ENCODE measurements at places on chromosomes 6 and 20. TPM values are rescaled to one million over a fixed set of nuclear protein-coding genes. Genes with fewer than 3 reads are reported as not detected.
A peak's percentile ranks its signal among the peaks of the same experiment; 100 is the strongest.

GRCh38 chr6:126180585-126180984 is 159.3 kb upstream of the CENPW start:
- no peak for DNase-seq

DNA sequence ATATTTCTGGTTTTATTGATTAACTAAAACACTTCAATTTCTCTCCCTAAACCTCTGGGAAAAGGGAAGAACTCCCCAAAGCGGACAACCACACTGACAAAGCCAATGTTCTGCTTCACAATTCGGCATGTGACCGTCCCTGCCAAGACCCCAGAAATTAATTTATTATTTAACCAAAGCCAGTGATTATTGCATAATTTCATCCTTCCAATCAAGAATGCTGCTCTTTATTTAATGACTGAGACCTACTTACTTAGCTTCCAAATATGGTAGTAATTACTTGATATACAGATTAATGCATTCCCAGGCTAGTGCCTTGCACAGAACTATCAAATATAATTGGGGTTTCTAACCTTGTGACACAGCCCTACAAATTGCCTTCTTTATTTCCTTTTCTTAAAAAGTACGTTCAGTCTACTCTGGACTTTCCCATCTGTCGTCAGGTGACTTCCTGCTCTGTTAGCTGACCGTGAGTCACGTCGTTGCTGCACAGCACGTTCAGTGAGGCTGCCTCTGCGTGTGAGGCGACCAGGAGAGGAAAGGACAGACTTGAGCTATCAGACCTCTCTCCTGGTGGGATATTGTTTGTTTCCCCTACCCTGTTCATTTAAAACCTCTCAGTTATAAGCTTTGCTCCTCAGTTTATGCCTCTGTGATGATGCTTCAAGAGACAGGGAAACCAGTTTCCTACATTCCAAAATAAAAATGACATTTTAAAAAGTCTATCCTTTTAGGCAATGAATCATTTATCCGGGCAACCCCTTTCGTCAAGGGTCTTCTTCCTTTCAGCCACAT is 55.7 kb upstream of the TNFAIP3 start:
- peak; percentile 91 for DNase-seq

- DNase-seq = no peak
These were observed 80.4 kb downstream of the ARID1B start for GRCh38 chr6:156857573-156857972.

DNA sequence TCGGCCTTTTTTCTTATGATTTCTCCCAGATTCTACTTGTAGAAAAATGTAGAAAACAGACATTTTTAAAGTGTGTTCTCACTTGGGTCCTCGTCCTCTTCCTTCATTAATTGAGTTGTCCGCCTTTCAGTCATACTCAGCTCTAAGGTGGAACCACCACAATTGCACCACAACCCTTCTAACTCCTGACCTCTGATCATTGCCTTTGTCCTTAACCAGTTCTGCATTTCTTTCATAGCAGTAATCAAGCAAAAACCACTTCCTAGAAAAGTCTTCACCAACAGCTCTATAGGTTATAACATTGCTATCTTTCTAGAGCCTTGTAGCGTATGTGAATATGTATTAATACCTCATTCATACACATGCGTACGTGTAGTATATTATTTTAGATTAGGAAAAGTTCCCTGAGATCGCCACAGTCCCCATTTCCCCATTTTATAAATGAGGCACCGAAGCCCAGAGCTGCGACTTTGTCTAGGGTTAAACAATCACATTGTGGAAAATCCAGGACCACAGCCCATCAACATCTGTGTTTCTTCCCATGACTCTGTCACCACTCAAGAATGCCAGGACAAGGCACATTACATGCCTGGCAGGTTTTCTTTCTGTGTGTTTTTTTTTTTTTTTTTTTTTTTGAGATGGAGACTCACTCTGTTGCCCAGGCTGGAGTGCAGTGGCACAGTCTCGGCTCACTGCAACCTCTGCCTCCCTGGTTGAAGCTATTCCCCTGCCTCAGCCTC is 175.5 kb downstream of the BTBD3 start:
- DNase-seq = no peak

The HSPA1L gene
- 1.7 TPM for total RNA-seq

The SNAP25 gene
- 0.37 TPM for total RNA-seq

The ANGPT4 gene
- 0.24 TPM for total RNA-seq

- no peak for DNase-seq
These were observed 33.4 kb downstream of the CTNNBL1 start for GRCh38 chr20:37726971-37727956.

- no peak for DNase-seq
These were observed 23.8 kb downstream of the MAN1A1 start for GRCh38 chr6:119325559-119326265.

The TAAR5 gene
- total RNA-seq = not detected

GRCh38 chr20:2759143-2759542 is 41.3 kb downstream of the CPXM1 start:
- DNase-seq = no peak

The SCUBE3 gene
- total RNA-seq = 15.2 TPM

DNA sequence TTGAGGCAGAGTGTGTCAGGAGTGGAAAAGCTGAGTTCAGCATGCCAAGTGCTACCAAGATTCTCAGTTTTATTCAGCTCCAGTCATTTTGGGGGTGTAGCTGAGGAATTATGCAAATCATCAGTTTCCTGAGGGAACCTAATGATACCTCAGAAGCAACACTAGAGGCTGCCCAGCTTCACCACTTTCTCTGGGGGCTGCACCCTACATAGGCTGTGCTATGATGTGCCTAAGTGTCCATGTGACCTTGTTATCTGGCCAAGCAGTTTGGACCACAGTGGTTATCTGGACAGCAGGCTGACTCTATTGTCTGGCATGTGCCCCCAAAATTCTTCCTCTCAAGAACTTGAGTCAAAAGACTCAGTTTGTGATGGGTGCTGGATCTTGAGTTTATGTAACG is 374.6 kb upstream of the SYNCRIP start:
- no peak for DNase-seq

DNA sequence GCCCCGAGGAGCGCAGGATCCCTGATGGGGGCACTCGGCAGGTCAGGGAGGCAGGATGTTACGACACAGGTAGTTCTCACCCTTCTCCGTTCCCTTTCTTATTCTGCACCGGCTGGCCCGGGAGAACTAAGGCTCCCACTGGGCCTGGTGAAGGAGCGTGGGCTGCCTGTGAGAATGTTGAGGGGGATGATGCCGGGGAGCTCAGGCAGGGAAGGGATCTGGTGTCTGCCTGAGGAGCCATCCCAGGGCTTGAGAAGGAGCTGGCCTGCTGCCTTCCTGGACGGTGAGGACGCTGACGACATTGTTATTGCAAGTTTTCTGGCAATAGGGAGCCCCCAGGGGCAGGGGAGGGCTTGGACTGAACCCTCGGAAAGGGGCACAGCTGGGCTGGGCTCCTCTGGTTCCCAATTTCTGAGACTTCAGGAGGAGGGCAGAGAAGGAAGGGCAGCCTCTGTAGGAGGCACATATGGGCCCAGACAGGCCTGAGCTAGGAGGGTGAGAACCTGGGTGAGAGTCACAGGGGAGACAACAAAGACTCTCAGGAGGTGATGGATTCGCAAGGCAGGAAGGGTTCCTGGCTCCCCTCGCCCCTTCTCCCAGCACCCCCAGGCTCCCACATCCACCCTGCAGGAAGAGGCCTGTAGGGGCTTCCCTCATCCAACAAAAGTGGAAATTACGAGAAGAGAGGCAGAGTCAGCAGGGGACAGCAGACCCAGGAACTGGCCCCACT is 32.8 kb downstream of the CYP21A2 start:
- peak; percentile 92 for DNase-seq

The SOX4 gene
- 7.4 TPM for total RNA-seq

DNA sequence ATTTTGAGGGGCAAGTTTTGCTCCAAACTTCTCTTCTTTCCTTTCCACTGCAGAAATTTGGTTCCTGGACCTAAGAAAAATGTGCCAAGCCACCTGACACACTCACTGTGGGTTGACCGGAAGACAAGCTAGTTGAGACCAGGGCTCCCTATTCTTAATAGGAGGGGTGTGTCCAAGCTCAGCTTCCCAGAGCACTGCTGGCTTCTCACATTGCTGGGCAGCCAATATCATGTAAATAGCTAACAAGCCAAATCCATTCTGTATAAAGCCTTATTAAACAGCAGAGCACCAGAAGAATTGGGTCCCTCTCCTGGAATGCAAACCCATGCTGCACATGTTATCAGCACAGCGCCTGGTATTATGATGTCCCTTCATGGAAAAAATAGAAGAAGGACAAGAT is 17.0 kb upstream of the SAMD3 start:
- DNase-seq = no peak

The SLC29A1 gene
- total RNA-seq = 80.0 TPM

GRCh38 chr6:72739368-72739779 is 117.5 kb downstream of the KCNQ5 start:
- DNase-seq = no peak

DNA sequence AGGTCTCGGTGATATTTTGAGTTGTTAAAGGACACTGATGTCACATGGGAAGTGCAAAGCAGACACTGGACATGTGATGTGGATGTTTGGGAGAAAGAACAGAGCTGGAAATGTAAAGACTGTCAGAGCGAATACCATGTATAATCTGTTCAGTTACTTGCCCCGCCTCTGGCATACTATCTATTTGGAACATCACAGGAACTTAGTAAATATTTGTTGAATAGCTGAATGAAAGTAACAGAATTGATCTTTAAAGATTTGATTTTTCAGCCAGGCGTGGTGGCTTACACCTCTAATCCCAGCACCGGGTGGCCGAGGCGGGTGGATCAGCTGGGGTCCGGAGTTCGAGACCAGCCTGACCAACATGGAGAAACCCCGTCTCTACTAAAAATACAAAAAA is 13.8 kb upstream of the NHLRC1 start:
- no peak for DNase-seq

The HNF4A gene
- not detected for total RNA-seq

DNA sequence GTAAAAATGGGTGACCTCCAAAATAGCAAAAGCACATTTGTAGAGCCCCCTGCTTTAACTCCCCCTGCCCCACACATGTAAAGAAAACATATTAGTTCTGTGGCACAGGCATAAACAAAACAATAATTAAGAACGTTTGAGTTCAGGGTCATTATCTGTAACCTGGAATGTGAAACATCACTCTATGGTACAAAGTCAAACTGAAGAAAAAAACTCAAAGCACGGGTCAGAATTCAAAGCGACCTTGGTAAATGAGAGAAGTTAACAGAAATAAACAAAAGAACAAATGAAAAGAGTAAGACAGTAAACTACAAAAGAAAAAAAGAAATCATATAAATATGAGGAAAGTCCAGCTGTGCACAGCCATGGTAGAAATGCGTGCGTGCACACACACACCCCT is 67.5 kb downstream of the PKHD1 start:
- no peak for DNase-seq

DNA sequence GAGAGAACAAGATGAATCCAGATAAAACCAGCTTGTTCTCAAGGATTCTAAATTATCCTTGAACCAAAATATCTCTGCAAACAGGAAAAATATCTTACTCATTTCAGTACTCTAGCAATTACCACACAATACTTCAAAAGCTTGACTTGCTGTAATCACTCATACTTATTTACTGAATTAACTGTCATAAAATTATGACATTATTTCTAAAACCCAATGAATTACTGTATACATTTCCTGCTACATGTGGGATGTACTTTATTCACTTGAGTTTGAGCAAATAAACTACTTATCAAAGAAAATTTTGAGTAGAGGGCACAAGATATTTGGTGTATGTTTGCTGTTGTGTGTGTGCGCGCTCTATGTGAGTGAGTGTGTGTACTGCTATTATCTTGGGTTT is 9.7 kb downstream of the EIF2S2 start:
- no peak for DNase-seq

The LY86 gene
- total RNA-seq = 1.5 TPM

GRCh38 chr20:34528921-34529297 is 12.7 kb downstream of the DYNLRB1 start:
- no peak for DNase-seq

DNA sequence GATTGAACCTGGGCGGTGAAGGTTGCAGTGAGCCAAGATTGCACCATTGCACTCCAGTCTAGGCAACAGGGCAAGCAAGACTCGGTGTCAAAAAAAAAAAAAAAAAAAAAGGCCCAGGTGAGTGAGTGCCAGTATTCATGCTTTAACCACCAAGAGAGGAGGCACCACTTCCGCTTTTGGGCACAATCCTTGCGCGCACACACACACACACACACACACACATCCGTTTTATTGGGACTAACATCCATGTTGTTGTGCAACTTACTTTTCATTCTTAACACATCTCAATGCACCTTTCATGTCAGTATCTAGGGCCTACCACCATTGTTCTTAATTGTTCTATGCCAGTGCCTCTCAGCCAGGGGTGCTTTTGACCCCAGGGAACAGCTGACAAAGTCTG is 263.0 kb downstream of the CDC5L start:
- no peak for DNase-seq

GRCh38 chr6:41037107-41037900 is 1.7 kb downstream of the UNC5CL start:
- DNase-seq = no peak

DNA sequence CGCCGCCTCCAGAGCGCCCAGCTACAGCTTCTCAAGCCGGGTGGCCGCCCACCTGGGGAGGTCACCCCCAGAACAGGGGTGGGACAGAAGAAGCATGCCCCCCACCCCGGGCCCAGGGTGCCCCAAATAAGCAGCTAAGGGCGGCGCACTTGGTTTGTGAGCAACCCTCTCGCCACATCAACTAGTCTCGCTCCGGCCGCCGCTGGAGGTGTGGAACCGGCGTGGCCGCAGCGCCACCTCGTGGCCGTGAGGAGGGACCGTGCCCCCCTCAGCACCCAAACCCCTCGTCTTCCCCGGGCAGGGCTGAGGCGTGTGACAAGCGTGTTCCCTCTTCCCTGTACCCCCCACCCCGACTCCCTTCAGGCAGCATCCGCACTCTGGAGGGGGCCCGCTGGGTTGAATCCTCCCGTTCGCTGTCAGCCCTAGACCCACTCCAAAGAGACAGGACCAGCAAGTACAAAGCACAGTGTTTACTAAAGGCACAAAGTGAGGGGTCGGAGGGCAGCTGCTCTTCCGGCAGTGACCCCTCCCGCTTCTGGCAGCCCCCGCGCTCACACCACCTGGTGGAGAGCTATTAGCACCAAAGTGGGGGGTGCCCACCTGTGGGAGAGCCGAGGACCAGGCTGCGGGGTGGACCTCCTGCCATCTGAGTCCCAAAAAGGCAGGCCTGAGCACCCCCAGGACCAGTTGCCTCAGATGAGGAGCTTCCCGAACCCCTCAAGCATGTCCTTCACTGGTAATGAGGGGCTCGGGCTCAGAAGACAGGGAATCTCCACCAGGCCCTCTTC is 45.4 kb downstream of the MDFI start:
- peak; percentile 95 for DNase-seq

The APMAP gene
- 32.7 TPM for total RNA-seq

The INSM1 gene
- total RNA-seq = not detected

DNA sequence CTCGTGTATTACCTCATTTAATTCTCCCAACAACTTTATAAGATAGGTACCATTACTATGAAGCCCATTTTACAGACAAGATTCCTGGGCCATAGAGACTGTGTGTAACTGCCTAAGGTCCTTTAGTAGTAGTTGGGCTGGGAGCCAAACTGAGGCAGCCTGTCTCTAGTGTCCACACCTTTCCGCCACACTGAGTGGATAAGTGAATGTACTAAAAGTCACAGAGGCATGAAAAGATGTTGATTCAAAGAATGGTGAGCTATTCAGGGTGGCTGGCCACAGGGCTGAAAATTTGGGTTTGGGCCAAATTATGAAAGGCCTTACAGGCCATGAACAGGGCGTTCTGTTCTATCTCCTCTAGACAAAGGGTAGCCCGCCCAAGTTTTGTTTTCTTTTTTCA is 11.0 kb downstream of the CD24 start:
- DNase-seq = no peak

The BCAS1 gene
- total RNA-seq = 1.8 TPM

The COL11A2 gene
- 0.43 TPM for total RNA-seq

All from posterior vena cava (tissue), 2 donors.